IPS-NIHi11 (cell line): ENCODE measurements at places on chromosomes 12 and 14.

GRCh38 chr14:28515571-28515970, 251.0 kb upstream of the FOXG1 start:
- no peak for DNase-seq

- no peak for DNase-seq
Measured at GRCh38 chr14:61320806-61321384, 484 bp upstream of the PRKCH start.

GRCh38 chr14:60252630-60253029, 3.6 kb downstream of the PPM1A start:
- DNase-seq = no peak

DNA sequence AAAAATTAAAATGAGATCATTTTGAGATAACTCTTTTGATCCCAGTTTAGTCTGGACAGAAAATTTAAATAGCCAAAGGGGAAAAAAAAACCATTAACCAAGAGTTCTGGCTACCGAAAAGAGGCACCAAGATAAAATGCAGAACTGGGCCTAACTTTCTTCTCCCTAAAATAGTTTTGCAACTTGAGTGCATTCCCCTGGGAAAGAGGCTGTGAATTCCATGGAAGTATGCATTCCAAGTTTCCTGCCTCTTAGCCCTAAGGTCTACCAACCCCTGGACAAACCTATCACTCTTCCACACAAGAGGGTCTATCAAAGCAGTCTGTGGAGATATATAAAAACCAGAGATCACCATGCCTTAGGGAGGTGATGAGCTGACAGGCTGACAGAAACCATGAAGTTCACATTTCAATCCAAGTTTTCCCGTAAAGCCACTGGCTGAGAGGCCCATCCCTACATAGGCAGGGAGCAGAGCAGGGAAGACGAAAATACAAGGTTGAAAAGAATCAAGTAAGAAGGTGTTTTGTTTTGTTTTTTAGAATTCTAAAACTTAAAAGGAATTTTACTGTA, 33.8 kb downstream of the DCP1B start:
- DNase-seq = no peak

DNA sequence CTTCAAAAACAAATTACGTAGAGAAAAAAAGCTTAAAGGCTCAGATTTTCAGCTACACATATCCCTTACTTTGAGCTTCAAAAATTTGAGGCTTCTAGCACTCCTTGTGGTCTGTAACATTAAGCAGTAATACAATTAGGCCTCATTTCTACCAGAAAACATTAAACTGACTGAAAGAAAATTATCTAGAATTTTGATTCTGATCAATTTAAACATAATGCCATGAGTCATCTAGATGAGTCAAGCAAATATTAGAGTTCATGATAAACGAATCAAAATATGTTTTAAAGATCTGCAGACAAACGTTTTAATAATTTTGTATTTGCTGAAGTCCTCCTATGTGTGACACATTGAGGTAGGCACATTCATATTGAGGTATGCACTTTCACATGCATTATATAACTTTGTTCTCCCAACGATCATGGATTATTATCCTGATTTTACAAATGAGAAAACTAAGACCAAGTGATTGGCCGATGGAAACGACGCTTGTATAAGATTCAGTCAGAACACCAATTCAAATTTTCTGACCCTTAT, 4.3 kb downstream of the OSBPL8 start:
- DNase-seq = no peak

GRCh38 chr12:92898755-92899154, 30.3 kb downstream of the EEA1 start:
- DNase-seq = no peak

DNA sequence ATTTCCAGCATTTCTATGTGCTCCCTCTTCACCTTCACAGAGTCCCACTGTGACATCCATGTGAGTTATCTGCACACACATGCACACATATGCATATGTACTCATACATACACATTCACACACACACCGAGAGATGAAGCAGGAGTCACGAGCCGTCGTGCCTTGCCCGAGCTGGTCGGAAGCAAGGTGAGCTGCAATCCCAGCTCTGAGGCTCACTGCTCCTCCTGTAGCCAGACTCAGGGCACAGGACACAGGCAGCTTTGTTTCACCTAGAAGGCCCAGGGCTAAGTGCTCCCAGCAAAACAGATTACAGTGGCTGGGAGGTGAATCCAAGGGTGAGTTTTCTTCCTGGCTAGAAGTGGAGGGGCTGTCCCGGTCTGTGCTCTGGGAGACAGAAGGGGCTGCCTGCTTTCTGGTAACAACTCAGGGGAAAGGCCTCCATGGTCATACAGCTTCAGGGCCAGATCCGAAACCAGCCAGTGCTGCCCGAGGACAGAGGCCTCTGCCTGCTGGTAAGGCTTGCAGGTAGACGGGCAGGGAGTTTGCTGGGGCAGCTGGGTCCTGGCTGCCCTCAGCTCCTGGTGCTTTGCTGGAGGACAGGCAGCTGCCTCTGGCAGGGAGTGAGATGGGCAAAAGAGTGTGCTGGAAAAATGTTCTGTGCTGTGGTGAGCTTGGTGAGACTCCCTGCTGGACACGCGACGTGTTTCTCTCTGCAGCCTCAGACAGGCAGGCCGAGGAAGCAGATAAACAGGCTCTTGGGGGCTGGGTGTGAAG, 123.7 kb downstream of the CRACR2A start:
- no peak for DNase-seq

DNA sequence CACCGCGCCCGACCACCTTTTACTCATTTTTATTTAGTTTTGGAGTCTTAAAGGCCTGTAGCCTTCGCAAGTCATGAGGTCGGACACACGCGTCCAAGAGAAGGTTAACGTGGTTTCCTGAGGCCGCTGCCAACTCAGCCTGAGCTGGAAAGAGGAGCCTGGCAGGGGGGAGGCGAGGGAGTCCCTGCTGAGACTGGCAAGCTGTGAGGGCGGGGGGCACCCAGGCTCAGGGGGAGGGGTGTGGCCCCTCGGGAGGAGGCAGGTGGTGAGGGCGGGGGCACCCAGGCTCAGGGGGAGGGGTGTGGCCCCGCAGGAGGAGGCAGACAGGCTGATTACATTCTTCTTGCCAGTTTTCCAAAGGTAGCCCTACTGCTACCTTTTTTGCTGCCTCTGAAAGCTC, 143.2 kb downstream of the PIWIL1 start:
- no peak for DNase-seq

- DNase-seq = peak; percentile 86
Measured at GRCh38 chr12:116703214-116703795, 34.6 kb downstream of the SPRING1 start.

- peak; percentile 19 for DNase-seq
Measured at GRCh38 chr12:56377310-56377988, 14.8 kb upstream of the APOF start.

DNA sequence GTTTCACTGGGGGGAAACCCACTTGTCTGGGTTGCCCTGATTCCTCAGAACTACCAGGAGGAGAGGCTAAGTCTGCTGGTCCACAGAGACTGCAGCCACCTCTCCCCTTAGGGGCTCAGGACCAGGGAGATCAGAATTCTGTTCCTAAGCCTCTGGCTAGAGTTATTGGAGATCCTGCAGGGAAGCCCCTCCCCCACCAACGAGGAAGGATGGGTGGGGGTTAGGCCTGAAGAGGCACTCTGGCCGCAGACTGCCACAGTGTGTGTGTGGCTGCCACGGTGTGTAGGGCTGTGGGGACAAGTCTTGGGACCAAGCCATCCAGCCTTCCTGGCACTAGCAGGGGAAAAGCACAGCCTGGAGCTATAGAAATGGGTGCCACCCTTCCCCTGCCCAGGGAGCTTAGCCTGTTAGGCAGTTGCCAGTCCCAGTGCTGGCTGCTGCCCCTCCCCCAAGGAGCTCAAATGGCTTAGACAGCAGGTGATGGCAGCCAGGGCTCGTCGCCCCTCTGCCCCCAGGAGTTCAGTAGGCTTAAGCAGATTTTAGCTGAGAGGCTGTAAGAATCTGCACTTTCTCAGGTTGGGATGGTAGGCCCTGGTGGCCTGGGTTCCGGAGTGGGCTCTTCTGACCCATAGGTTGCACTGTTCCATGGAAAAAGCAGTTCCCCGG, 107.7 kb downstream of the ERGIC2 start:
- DNase-seq = no peak

- DNase-seq = no peak
Measured at GRCh38 chr12:154058-154457, 59.9 kb downstream of the SLC6A12 start.

DNA sequence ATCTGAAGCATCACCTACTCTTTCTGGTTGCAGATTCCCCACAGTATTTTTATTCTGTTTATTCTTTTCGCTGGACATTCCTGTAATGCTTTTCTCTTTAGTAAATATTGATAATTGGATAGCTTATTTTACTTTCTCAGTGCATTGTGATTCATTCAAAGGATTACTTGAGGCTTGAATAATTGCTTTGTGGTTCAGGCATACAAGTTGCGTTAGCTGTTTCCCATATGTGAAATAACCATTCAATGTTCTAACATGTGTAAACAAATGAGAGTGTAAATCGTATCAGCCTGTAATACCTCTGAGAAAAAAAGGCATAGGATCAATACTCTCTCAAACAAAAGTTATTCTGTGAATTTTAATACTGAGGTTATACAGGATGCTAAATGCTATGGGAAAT, 1004.2 kb upstream of the SEL1L start:
- DNase-seq = no peak

- no peak for DNase-seq
Measured at GRCh38 chr12:27008081-27008480, 6.1 kb downstream of the TM7SF3 start.

DNA sequence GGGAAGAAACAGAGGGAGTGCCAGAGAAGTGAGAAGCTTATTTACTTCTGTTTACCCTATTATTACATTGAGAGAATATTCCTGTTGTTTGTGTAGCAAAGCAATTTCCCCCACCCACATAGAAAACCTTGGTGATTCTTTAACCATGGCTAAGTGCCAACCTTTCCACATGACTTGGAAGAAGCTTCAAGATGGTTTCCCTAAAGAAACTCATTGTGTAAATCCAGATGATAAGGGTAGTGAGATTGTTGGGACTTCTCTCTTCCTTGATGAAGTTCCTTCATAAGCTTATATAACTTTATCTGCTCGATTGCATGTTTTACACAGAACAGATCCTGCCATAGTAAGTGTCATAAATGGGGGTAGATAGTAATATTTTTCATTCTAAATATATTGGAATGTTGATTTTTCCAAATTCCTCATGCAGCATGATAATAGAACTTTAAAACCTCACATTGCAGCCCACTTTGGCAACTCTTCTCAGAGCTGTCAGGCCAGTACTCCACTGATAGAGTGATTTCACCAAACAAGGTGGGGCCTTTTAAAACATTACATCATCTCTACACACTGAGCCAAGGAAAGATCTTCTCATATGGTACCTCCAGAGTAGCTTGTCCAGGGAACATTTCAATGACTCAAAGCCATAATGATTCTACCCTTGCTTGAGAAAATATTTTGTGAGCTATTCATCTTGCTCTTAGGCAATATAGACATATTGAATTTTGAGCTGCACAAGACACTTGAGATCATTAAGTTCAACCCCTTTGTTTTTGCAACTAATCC, 47.8 kb upstream of the KIF21A start:
- DNase-seq = no peak

- no peak for DNase-seq
Measured at GRCh38 chr14:33836203-33836899, 114.5 kb downstream of the EGLN3 start.

DNA sequence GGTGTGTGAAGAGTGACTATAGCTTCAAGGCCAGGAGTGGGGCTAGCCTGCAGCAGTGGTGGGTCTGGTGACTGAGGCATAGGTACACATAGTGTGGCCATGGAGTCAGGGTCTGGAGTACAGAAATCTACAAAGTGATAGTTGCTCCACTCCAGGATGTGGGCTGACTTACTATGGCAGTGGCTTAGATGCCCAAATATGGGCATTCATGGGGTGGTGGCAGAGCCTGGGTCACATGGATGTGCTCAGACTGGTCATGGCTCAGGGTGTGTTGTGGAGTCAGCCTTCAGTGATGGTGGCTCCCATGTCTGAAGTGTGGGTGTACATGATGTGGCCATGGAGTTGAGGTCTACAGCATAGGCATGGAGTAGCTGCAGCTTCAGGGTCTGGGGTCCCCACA, 27.3 kb downstream of the CLEC6A start:
- DNase-seq = no peak

GRCh38 chr14:69674546-69675244, 63.3 kb downstream of the SUSD6 start:
- DNase-seq = no peak

GRCh38 chr14:72523424-72524294, 370.2 kb downstream of the DPF3 start:
- DNase-seq = no peak

- no peak for DNase-seq
Measured at GRCh38 chr12:65836419-65837197, 12.3 kb downstream of the HMGA2 start.

- no peak for DNase-seq
Measured at GRCh38 chr12:92432724-92433441, 269.9 kb upstream of the PLEKHG7 start.

DNA sequence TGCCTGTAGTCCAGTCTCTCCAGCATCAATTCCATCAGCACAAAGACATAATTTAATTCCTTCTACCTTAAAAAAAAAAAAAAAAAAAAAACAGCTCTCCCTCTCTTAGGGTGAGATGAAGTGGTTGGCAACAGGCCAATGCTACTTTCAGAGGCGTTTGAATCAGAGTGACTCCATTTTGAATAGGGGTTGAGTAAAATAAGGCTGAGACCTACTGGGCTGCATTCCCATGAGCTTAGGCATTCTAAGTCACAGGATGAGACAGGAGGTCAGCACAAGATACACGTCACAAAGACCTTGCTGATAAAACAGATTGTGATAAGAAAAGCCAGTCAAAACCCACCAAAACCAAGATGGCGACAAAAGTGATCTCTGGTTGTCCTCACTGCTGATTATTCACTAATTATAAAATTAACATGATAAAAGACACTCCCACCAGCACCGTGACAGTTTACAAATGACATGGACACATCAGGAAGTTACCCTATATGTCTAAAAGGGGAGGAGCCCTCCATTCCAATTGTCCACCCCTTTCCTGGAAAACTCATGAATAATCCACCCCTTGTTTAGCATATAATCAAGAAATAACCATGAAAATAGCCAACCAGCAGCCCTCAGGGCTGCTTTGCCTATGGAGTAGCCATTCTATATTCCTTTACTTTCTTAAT, 6.9 kb upstream of the TCL1B start:
- DNase-seq = no peak

DNA sequence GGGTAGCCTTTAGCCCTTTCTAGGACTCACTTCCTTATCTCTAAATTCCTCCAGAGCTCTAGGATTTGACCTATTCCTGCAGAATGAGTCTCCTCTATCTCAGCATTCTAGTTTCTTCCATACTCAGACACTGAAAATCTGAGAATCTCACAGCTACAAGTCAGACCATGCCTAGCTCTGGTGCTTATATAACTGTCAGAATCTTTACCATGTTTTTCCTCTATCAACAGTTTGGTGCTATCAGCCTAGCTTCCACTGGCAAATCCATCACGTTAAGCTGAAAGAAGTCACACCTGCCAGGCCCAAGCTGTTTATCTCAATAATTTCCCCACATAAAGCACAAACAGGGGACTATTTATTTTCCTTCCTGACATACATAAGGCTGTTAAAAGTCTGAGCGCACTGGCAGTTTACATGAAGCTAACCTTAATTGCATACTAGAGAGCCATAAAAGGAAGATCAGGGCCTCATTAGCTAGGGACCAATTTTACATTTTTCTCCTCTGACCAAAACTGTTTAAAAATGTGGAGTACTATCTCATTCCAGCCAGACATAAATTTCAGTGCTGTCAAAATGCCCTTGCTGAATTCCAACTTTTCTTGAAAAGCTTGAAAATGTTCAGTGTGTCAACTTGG, 270.5 kb downstream of the C12orf75 start:
- no peak for DNase-seq

GRCh38 chr14:39109893-39110715, 4.0 kb upstream of the GEMIN2 start:
- no peak for DNase-seq

- DNase-seq = no peak
Measured at GRCh38 chr12:89752341-89752740, 43.7 kb upstream of the ATP2B1 start.
